ENCODE measurements at places on chromosomes 6 and 20.
A peak's percentile ranks its signal among the peaks of the same experiment; 100 is the strongest.

GRCh38 chr6:5904532-5904931 is 102.2 kb downstream of the NRN1 start:
- DNase-seq: no peak

GRCh38 chr6:120648713-120649112 is 685.6 kb downstream of the TBC1D32 start:
- no peak for DNase-seq

DNA sequence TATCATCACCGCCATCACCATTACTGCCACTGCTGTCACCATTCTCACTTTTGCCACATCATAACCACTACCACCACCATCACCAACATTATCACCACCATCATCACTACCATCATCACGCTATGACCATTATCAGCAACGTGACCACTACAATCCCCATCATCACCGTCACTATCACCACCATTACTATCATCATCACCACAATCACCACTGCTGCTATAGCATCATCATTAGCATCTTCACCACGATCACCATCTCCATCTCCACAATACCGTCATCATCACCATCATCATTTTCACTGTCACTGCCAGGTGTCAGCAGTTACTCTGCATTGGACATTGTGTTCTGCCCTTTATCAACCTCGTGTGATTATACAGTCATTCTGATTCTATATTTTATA is 19.0 kb downstream of the CST4 start:
- DNase-seq: no peak

- DNase-seq: no peak
These were observed 70.1 kb upstream of the QKI start for GRCh38 chr6:163344411-163344810.

GRCh38 chr6:151148111-151148510 is 91.7 kb upstream of the AKAP12 start:
- no peak for DNase-seq

GRCh38 chr6:73523434-73524123 is 2.7 kb upstream of the EEF1A1 start:
- DNase-seq: peak; percentile 73

- DNase-seq: no peak
These were observed 375.9 kb downstream of the RNF144B start for GRCh38 chr6:18763086-18763485.

DNA sequence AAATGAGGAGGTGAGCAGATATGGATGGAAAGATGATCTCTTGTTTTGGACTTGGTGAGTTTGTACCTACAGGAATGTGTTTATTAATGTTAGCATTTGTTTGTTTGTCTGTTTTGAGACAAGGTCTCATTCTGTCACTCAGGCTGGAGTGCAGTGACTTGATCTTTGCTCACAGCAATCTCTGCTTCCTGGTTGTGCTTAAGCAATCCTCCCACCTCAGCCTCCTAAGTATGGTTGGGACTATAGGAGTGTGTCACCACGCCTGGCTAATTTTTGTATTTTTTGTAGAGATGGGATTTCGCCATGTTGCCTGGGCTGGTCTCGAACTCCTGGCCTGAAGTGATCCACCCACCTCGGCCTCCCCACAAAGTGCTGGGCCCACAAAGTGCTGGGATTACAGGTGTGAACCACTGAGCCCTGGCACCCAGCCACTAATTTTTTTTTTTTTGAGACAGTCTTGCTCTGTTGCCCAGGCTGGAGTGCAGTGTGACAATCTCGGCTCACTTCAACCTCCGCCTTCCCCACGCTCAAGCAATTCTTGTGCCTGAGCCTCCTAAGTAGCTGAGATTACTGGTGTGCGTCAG is 7.1 kb downstream of the CASP8AP2 start:
- DNase-seq: no peak

DNA sequence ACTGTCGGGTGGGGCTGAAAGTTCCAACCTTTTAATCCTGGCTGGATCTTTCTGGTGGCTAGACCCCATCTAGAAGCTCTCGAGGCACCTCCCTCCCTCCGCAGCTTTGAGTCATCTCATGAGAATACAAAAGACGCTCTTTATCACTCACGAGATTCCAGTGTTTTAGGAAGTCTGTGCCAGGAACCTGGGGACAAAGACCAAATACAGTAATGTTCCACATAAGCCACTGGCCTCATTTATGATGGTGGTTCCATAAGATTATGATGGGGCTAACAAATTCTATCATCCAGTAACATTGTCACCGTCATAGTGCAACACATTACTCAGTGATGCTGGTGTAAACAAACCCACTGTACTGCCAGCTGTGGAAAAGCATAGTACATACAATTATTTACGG is 48.7 kb downstream of the NCOA7 start:
- DNase-seq: no peak

DNA sequence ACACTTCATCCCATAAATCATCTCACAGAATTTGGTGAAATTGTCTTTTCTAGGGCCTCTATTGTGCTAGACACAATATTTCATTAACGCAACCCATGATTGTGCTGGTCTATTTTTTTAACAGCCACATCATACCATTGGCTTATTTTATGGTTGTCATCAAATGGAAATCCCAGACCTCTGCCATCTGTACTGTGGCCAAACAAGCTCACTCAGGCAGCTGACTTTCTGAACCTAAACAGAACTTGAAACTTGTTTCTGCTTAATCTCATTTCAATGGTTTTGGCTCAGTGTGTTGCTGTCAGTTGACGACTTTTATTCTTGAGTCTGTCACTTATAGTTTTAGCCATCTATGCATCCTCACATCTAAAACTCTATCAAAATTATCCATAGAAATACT is 111.8 kb downstream of the HAO1 start:
- DNase-seq: no peak

GRCh38 chr6:135567375-135568083 is 70.0 kb upstream of the AHI1 start:
- DNase-seq: no peak

GRCh38 chr6:21123507-21124436 is 469.8 kb upstream of the SOX4 start:
- no peak for DNase-seq

DNA sequence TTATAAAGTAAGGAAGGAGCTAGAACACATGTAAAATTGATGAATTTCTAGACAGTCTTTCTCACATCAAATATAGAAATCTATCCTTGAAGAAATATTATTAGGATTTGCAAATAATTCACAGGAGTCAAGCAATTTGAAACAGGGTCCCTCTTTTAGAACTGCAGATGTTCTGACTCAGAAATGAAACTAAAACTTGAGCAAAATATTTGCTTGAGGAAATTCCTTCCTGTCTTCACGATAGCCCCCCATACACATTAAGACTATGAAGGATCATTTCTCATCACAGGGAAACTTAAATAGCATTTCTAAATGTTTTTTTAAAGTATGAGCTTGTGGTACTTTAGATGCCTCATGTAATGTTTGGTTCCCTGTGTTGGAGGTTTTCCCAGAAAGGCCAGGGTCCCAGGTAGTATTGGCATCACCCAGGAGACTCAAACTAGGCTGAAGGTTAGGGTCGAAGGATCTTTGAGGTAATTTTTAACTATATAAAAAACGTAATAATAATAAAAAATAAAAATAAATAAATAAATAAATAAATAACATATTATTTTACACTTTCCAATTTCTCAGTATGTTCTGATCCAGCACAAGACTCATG is 144.0 kb upstream of the TBX18 start:
- no peak for DNase-seq

DNA sequence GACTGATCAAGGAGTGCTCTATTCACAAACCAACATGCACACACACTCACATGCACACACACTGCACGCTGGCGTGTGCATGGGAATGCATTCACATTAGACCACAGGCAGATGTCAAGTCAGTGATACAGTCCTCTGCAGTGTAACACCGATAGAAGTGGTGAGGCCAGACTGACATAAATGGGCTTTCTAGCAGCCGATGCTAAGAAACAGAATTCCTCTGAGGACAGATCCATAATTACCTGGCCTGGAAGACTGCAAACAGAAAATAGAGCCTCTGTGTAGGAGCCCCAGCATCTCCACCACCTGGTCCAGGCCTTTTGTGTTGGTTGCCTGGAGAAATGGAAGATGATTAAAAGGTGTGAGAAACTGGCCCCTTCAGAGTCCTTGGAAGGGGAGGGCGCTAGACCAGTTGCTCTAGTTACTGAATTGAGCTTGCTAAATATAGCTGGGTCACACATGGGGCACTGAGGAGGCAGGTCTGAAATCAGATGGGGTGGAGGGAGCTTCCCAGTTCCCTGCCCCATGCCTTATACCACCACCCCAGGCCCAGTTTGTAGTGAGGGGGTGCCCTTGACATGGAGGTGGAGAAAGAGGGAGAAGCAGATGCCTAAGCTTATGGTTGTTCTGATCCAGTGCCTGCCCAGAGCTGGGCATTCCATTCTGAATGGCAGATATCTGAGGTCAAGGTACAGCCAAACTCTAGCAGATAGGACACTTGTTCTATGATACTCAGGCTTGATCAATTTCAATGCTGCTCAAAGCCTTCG is 233.8 kb downstream of the LRFN2 start:
- DNase-seq: no peak

DNA sequence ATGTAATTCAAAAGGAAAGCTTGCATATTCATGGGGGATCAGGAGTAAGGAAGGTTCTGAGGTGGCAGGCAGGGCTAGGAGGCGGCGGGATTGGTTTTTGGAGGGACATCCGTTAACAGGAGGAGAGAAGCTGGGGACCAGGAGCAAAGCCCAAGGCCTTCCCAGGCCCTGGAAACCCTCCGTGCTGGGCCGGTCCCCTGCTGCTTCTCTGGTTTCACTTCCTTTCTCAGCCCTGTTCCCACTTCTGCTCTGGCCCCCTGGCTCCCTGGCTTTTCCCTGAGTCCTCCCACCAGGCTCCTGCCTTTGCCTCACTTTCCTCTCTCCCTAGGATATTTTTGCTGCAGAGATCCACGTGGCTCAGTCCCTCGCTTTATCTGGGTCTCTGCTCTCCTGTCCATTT is 26.4 kb upstream of the SALL4 start:
- no peak for DNase-seq

DNA sequence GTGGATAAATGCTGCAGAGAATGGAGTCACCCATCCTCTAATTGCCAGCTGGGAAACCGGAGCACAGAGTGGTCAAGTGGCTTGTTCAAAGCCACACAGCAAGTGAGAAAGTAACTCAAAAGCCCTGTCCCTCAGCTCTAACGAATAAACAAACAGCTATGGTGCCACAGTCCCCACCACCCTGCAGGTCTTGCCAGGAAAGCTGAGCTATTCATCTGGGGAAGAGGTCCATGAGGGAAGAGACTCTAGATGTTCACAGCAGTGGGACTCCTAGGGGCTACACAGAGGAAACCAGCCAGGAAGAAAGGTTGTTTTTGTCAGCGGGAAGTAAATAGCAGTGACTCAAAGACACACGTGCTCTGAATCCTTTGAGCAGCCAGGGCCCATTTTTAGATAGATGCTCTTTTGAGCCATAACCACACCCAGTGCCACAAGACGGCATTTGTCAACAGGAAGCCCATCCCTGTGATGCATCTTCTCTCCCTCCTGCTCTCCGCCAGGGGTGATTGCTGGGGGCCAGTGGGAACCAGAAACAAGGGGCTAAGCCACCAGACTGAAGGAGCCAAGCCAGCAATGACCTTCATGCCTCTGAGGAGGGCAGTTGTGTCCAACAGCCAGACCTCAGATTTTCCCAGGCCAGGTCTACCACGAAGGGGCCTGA is 32.4 kb upstream of the TCP11 start:
- no peak for DNase-seq

DNA sequence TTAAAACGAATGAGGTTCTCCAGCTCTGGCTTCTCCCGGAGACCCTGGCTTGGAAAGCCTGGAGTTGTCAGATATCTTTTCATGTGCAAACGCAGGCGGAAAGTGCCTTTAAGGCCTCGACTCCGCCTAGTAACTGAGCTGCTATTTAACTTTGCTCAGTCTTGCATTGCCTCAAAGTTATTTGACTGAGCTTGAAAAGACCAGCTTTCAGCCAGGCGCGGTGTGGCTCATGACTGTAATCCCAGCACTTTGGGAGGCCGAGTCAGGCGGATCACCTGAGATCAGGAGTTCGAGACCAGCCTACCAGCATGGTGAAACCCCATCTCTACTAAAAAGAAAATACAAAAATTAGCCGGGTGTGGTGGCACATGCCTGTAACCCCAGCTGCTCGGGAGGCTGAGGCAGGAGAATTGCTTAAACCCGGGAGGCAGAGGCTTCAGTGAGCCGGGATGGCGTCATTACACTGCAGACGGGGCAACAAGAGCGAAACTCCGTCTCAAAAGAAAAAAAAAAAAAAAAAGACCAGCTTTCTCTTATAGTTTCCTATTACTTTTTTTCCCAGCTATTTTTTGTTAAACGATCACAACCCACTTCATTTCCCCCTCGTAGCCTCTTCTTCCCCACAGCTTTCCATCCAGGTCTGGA is 1.9 kb downstream of the GCNT2 start:
- no peak for DNase-seq

GRCh38 chr6:111764238-111765175 is 108.7 kb downstream of the FYN start:
- DNase-seq: no peak

GRCh38 chr6:160058603-160059215 is 62.9 kb upstream of the SLC22A1 start:
- DNase-seq: no peak

DNA sequence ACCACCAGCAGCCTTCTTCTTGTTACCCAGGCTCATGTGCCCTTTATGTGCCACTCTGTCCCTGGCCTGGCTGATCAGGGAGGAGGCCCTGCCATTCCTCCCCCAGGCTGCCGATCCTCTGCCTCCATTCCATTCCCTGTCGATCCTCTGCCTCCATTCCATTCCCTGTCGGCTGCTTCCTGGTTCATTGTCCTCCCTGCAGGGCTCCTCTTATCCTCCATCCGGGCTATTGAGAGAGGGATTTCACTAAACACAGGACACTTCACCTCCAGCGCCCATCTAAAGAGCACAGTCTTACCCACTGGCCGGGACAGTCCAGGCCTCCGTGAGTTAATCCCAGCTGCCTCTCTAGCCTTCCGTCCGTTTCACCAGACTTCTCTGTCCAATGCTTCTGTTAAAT is 7.7 kb upstream of the TTLL2 start:
- DNase-seq: no peak

GRCh38 chr20:36097337-36098151 is 57.0 kb upstream of the EPB41L1 start:
- no peak for DNase-seq

- no peak for DNase-seq
These were observed 14.2 kb downstream of the TRAF3IP2 start for GRCh38 chr6:111591370-111591900.

DNA sequence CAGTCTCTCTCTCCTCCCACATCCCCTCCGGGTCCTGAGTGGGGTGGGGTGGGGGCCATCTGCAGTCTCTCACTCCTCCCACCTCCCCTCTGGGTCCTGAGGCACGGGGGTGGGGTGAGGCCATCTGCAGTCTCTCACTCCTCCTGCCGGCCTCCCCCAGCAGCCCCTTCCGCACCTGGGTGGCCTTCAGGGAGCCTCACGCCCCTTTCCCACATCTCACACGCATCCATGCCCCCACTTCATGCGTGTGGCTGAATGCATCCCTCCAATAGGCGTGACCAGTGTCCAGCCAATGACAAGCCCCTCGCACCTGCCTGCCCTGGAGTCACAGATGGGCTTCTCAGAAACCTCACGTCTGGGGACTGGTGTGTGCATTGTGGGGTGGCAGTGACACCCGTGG is 993 bp upstream of the SRMS start:
- no peak for DNase-seq

GRCh38 chr6:115832786-115833185 is 227.9 kb downstream of the FRK start:
- DNase-seq: no peak

Data from T-helper 17 cell (primary cell).